ENCODE measurements at places on chromosomes 3 and 15.

- DNase-seq = peak; percentile 91
Measured at GRCh38 chr3:141485641-141486495, 959 bp upstream of the RASA2 start.

- DNase-seq = no peak
Measured at GRCh38 chr3:84444726-84445521, 513.9 kb upstream of the CADM2 start.

GRCh38 chr3:51968170-51968775, 1.0 kb upstream of the PCBP4 start:
- no peak for DNase-seq

DNA sequence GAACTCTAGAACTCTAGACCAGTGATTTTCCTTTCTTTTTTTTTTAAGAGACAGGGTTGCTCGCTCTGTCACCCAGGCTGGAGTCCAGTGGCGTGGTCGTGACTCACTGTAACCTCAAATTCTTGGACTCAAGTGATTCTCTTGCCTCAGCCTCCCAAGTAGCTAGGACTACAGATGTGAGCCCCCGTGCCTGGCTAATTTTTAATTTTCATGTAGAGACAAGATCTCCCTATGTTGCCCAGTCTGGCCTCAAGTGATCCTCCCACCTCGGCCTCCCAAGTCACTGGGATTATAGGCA, 359.6 kb downstream of the SHQ1 start:
- DNase-seq = peak; percentile 53

DNA sequence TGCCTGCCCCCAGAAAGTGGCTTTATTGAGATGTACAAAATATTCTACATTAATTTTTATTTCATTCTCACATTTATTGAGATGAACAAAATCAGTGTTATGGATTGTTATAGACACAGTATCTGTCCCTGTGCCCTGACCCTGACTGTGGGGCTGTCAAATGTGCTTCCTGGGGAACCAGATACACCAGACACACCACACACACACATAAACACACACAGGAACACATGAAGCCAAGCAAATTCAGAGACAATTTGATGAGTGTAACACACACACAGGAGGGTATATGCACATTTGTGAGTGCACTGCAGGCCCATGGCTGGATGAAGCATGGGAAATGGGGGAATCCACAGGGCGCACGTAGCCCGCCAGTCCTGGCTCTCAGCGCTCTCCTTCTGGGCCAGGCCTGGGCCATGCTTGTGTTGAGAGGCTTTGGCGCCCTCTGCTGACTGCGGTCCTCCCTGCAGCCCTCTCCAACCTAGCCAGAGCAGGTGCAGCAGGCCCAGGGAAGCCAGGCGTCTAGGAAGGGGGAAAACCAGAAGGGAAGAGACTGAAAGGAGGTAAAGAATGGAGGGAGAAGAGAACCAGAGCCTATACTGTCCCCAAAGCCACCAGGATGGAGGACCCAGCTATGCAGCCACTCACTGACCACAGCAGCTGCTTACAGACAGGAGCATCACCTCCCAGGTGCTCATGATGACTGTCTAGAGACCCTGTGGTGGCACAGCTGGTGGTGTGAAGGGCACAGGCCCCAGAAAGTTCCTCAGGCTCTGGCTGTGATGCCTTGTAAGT, 18.0 kb upstream of the LOXL1 start:
- DNase-seq = peak; percentile 80

GRCh38 chr3:24177201-24177600, 232.1 kb downstream of the NR1D2 start:
- no peak for DNase-seq

DNA sequence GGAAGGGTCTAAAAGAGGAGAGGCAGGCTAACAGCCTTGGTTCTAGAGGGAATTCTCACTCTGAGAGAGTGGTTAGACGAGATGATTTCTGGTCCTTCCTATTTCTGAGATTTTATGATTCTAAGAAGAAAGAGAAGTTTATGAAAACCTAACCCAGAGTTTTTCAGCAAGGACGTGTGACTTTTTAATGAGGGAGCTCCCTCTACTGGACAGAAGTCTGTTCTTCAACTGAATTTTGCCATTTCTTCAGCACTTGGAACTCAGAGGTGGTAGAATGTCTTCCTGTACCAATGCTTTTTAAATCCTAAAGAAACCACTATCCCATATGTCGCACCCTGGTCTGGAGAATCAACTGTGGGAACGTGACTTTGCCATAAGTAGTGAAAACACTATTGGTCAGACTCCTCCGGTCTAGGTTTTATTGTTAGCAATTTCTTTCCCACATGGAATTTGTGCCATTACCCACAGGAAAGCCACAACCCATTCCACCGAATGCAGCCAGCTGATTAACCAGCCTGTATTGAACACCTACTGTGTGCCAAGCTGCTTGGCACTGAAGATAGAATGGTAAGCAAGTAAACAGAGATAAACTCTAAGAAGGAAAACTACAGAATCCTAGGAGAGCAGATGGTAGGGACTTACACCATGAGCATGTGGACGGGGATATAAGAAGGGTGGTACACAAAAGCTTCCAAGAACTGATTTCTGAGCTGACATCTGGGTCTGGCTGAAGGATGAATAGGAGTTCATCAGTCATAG, 199.5 kb upstream of the LMCD1 start:
- peak; percentile 54 for DNase-seq

DNA sequence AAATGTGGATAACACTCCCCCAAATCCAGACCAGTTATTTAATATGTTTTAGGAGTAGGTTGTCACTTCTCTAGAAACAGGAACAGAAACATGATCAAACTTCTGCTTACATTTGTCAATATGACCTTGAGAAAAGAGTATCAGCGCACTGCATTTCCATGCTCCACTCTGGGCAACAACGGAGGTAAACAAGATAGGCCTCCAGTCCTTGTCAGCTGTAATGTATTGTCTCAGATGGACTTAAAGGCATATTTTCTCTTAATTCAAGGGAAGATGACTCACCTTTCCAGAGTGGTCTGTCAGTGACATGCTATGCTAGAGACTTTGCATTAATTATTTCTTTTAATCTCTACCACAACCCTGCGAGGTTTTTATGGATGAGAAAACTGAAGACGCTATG, 51.6 kb upstream of the TCF12 start:
- no peak for DNase-seq

Measured in suppressor macrophage treated with lipopolysaccharide for 1 hour (primary cell).